Retina (tissue), 1 donor: ENCODE measurements at places on chromosomes 4 and X.

GRCh38 chr4:112517067-112517634, 1.2 kb upstream of the NEUROG2 start:
- peak; percentile 82 for DNase-seq

GRCh38 chr4:93243262-93243661, 585.3 kb upstream of the ATOH1 start:
- no peak for DNase-seq

DNA sequence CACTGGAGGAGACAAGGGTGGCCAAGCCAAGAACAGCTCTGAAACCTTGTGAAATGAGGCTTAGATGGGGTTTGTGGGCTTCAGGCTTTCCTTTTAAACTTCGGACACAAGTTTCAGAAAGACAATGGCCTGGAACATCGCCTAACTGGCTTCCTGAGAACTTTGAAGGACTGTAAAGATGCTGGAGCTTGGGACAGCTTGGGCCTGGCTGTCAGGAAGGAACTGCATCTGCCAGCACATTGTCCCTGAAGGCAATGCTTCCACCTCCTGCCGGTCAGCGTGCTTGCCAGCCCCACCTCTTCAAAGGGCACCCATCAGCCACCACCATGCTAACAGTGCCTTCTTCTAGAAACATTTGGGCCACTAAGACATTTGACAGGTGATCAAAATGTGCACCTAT, 107.9 kb downstream of the DRD5 start:
- DNase-seq = no peak

DNA sequence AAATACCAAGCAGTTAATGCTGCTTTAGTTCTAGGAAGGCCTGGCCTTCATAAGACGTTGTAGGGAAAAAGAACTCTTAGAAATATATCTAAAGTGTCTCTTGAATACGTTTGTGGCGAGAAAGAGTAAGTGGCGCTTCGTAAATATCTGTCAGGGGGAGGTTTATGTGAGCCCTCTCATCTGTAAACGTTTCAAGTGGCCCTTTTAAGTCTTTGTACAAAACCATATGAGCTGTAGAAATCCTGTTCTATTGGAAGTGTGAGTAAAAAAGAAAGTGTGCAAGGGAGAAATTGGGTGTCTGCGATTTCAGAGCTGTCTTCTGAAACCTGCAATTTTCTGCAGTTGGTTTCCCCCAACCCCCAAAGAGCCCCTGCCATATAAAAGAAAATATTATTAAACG, 8.6 kb upstream of the INTU start:
- DNase-seq = no peak

DNA sequence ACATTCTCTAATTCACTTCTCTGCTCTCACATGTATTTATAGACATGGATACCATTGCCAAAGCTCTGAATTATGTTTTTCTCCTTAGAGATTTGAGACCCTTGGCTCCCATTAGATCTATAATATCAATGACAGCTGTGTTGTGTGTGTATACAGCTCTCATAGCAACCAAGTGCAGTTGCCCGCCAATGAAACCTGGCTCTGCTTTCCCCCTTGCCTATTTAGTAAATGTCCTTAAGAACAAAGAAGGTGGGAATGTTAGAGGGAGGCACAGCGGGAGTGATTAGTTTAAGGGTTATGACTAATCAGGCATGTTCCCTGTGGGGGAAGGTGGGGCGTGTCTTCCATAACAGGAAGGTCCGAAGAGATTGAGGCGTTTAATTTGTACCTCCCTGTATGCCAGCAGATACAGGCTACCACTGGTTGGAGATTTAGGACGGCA, 100.5 kb upstream of the TBC1D9 start:
- DNase-seq = peak; percentile 37

GRCh38 chrX:57156397-57157049, 19.3 kb upstream of the SPIN2A start:
- peak; percentile 5 for DNase-seq

DNA sequence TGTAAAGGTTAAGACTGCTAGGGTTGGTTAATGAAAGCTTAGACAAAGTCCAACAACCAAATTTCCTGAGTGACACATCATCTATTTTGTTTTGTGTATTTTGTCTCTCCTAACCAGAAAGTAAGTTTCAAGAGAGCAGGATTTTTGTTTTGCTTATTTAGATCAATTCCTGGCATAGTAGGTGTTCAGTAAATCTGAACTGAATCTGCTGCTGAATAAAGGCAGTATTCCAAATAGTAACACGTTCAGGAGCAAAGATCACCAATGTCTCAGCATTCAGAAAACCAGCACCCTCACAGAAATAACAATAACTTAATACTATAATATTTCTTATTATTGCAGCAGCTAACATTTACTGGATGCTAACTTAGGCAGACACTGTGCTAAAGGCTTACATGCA, 12.2 kb downstream of the FBXW7 start:
- DNase-seq = no peak

DNA sequence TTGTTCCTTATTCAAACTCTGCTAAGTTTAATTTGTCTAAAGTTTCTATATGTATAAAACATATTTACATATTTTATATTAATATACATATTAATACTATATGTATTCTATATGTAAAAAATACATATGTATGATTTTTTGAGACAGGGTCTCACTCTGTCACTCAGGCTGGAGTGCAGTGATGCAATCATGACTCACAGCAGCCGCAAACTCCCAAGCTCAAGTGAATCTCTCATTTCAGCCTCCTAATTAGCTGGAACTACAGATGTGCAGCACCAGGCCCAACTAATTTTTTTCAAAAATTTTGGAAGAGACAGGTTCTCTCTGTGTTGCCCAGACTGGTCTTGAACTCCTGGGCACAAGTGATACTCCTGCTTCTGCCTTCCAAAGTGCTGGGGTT, 684.9 kb downstream of the TRAM1L1 start:
- DNase-seq = no peak

- DNase-seq = peak; percentile 13
Observed at GRCh38 chr4:145177906-145178538, 2.4 kb downstream of the OTUD4 start.

DNA sequence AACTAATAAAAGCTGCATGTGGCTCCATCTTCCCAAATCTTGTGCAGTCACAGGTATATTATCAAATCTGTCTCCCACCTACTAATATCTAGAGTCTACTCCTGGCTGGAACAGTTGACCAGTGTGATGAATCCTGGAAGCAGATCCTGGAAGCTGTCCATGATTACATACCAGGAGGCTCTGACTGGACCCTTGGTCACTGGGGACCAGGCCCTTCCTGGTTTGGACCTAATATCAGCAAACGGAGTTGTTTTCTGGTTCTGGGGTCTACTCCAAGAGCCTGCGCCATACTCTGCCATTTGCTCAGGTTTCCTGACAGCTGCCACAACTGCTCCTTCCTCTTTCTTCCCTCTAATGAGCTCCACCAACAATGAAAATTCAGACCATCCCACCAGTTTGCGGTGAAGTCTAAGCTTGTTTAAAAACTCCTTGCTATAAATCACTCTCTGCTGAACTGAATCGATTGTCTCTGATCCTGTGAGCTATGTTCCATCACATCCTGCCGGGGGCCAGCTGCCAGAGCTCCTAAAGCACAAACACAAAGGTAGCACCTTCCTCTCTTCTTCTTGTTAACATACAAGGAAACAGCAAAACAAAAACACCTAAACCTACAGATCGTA, 114.2 kb downstream of the PALLD start:
- DNase-seq = no peak

DNA sequence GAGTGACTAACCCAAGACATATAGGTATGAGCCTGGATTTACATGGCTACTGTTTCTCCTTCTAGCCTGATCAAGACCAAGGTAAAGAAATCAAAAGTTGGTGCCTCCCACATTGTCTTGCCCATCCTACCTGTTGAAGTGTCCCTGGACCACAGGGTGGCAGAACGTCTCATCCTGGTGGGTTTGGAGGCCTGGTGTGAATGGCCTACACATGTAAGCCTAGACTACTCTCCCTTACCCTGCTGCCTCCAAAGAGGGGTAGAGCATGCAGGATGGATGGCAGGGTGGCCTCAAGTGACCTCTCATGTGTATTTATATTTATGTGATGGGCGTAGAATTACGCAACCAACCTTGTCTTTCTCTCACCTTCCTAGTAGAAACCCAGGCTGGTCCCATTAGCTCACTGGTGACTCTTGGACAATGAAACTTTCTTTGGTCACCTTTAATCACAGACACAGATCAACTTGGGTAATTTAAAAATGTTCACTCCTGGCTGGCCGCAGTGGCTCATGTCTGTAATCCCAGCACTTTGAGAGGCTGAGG, 73.3 kb upstream of the SOD3 start:
- no peak for DNase-seq

DNA sequence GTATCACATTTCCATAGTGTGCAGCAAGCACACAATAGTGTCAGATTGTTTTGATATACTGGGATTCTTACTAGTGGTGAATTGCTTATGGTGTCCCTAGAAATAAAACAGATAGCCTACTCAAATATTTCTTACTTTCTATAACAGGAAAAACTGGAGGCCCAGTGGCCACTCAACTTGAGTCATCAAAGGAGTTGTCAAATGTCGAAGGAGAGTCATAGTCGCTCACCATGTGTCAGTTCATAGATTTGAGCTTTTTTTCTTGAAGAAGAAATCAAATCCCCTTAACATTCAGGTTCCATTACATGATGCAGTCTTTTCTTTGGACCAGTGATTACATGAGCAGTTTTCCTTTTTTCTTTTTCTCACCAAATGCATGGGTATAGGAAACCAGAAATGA, 1271.0 kb downstream of the RAPGEF2 start:
- no peak for DNase-seq

DNA sequence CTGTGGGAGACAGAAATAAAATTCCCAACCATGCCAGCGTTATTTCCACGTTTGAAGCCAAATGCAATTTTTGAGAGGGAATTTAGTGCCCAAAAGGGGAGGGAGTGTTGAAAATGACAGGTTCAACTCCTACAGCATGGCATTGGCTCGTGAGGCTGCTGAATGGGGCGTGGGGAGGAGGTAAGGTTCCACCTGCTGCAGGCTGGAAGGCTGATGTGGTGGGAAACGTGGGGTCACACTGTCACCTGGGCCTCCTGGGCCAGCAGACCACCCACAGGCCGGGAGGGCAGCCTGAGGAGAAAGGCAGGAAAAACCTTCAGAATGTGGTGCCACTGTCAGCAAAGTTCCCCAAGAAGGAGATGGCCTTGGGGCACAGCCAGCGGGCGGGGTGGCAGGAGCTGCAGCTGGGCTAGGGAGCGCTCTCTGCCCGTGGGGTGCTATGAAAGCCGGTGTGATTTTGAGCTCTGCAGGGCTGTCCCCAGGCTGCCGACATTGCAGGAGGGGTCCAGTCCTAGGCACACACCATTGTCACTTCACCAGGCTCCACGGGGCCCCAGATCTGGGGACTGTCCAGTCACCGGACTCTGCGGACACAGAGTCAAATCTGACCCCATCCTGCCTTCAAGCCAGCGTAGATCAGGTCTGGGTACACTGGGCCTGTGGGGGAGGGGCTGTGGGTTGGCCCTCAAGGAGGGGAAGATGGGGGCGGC, 19.6 kb downstream of the MSANTD1 start:
- no peak for DNase-seq

DNA sequence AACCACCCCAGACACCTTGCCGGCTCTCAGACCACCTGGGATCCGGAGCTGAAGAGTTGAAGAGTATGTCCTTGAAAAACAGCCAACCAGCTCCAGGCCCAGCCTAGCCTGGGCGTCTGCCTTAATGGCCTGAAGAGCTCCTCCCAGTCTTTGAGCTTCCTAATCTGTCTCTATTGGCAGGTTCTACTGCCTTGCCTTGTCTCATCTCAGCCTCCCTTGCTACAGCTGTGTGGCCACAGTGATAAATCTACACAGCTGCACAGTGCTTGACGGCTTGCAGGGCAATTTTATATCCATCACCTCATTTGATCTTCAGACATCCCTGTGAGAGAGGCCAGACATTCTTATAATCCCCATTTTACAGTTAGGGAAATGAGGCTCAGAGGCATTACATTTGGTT, 19.9 kb downstream of the AWAT2 start:
- DNase-seq = no peak

DNA sequence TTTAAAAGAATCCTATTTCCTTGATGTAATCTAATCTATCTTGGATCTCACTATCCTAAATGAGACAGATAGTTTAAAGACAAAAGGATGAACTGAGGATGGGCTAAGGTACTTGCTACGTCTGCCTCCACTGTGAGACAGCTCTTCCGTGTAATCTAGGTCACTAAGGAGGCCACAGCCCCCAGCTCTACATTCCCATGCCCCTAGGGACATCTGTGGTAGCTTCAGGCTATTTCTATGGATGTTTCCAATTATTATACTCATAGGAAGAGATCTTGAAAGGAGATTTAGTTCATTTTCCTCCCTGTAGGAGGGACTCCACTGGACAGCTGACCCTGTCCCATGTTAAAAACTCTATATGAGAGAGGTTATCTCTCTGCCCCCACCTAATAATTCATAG, 140.8 kb upstream of the TRPC5 start:
- no peak for DNase-seq

DNA sequence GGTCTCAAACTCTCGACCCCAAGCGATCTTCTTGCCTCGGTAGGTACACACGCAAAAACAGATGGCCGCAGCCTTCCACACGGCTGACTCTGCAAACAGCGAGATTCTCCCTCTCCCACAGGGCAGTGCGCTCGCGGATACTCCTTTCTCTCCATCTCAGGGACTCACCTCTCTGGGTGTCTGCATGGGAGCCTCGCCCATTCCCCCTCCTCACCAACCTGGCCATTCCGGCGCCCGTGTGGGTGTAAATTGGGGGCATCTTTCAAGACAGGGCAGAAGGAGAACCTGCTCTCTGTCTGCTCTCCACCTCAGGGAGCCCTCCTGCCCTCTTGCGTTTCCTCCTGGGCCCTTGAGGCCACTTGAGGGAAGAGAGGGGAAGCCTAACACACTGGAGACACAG, 4.4 kb downstream of the CTAG2 start:
- DNase-seq = no peak

GRCh38 chr4:96833831-96834230, 993.9 kb downstream of the PDHA2 start:
- DNase-seq = no peak

GRCh38 chr4:11158971-11159370, 269.7 kb downstream of the HS3ST1 start:
- no peak for DNase-seq

- DNase-seq = no peak
Observed at GRCh38 chrX:132677233-132677716, 188.4 kb upstream of the MBNL3 start.

GRCh38 chr4:87089368-87089767, 131.1 kb downstream of the KLHL8 start:
- no peak for DNase-seq

- DNase-seq = no peak
Observed at GRCh38 chr4:185648631-185649030, 113.3 kb upstream of the PDLIM3 start.

DNA sequence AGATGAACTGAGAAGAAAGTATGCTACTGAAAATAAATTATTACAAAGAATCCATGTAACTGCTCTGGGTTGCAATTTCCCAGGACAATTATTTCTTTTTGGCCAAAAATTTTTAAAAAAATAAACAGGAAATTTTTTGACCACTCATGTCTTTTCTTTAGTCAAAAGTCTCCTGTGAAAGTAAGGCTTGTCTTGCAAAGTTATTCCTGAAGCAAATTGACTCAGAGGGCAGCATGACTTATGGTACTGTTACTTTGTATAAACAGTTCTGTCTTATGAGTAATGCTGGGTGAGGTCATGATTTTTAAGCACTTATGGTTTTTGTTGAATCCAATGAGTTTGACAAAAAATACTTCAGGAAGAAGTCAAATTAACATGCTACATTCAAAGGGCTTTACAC, 292.8 kb upstream of the ARSJ start:
- no peak for DNase-seq

- no peak for DNase-seq
Observed at GRCh38 chrX:75061701-75062100, 94.4 kb downstream of the ABCB7 start.

GRCh38 chrX:101605728-101606127, 12.1 kb downstream of the ARMCX6 start:
- DNase-seq = peak; percentile 20
